Activated CD8-positive, alpha-beta T cell treated with anti-CD3 and anti-CD28 coated beads, Interleukin-2, amount 10 ng/mL, durations not matched to agents 7 days and 5 days (primary cell): ENCODE measurements at places on chromosomes 1 and 21. TPM values are rescaled to one million over a fixed set of nuclear protein-coding genes. Genes with fewer than 3 reads are reported as not detected.

DNA sequence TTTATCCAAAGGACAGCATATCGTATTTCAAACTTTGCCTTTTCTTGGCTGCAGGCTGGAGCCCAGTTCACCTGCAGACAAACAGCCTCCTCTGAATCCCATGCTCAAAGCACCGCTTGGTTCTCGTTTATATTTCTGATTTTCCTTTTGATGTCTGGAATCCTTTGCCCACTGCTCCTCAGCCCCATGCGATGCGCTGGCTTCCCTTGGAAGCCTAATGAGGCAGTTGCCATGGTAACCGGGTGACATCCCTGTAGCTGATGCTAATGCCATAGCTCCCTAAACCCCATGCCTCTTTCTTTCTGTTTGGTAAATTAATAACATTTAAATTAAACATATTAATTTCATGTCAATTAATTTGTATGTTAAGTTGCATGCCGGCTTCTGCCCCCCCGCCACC lies 327.1 kb downstream of the PRDM2 start:
- DNase-seq: no peak

DNA sequence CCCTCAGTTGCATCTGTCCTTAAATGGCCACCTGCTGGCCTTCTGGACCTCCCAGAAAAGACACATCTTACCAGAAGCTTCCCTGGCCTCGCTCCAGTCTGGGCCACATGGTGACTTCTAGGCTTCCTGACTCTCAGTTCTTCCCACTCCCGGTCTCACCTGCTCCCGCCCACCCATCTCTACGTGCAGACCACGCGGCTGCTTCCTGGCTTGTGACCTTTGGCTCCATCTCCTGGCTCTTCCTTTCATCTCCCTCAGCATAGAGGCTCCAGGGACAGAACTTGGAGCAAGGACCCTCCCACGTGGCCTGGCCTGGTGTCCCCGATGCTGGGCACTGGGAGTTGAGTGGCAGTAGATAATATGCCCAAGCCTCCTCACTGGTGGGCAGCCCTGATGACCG lies 124.9 kb upstream of the IRF2BP2 start:
- no peak for DNase-seq

Gene KCNH1
- total RNA-seq: not detected

DNA sequence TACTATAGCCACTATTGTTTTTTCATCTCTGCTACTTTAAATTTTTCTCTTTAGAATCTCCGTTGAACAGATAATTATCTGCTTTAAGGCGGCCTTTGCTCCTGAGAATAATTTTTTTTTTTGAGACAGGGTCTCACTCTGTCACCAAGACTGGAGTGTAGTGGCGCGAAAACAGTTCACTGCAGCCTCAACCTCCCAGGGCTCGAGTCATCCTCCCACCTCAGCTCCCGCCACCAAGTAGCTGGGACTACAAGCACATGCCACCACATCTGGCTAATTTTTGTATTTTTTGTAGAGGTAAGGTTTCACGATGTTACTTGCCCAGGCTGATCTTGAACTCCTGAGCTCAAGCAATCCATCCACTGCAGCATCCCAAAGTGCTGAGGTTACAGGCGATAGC lies 28.6 kb downstream of the TRIT1 start:
- no peak for DNase-seq

Gene ZNF687
- total RNA-seq: 26.6 TPM

GRCh38 chr1:20602851-20603450 lies 14.1 kb downstream of the CDA start:
- no peak for DNase-seq

GRCh38 chr1:40391688-40392145 lies 18.2 kb downstream of the SMAP2 start:
- no peak for DNase-seq

DNA sequence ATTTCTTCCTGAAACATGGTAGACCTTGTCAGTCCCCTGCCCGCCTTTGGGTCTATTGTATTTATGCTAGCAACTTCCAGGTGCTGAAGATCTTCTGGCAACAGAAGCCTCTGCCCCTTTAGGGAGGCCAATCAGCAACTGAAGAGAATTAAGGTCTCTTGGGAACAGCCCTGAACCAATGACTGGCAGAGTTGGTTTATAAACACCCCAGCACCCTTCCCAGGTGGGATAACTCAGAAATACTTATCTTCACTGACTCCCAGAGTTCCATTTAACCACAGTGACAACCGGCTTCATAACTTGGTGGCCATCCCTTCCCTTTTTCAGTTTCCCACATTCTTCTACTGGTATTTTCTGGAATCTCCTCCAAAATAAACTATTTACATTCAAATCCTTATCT lies 27.2 kb upstream of the TMCO1 start:
- DNase-seq: no peak

DNA sequence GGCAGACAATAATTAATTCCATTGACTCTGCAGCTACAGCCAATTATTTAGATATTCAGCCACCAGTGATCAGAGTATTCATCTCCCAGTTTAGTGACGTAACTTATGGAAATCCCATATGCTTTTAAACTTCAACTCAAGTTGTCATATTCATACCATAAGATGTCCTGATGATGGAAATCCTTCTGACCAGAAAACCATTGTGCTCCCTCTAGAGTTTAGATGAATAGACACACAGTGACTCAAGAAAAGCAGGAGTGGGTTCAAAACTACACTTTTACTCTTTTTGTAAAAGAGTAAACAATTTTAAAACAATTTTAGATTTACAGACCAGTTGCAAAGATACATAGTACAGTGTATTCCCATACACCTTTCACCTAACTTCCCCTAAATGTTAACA lies 463.7 kb downstream of the KCNT2 start:
- DNase-seq: no peak

Gene SMAP2
- total RNA-seq: 107 TPM

DNA sequence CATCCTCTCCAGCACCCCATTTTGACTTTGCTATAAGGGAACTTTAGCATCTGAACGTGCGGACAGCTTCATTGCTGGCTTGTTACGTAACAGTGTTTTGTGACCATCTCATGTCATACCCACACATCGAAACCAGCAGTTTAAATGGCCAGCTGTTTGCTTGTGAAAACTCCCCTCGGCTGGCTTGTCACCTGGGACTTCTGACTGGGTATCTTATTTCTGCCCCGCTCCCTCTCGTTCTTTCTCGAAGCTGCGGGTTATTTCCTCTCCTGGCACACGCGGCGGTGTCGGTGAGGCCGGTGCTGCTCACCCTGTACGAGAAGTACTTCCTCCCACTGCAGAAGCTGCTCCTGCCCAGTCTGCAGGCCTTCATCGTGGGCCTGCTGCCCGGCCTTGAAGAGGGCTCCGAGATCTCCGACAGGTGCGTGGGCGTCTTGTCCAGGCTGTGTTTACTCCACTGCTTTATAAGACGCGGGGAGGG lies 43.5 kb downstream of the DOP1B start:
- no peak for DNase-seq

DNA sequence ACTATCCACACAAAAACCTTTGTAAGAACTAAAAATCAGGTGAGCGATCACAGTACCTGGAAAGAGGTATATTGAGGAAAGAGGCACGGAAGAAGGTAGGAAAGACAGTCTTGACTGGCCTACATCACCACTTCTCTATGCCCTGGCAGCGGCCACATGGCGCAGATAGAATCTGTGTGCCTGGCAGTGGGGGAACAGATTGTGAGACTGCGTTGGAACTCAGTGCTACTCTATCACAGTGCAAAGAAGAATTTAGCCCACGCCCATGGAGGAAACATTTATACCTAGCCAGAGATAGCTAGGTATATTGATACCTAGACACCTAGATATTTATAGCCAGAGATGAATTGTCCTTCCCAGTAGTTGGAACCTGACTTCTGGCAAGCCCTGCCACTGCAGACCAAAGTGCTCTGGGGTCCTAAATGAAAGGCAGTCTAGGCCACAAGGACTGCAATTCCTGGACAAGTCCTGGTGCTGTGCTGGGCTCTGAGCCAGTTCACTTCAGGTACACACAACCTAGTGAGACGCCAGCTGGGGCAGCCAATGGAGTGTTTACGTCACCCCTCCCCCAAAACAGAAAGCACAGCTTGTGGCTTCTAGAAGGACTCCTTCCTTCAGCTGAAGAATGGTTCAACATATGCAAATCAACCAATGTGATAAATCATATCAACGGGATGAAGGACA lies 51.9 kb downstream of the DHX9 start:
- no peak for DNase-seq

GRCh38 chr1:240031009-240031408 lies 60.7 kb upstream of the FMN2 start:
- DNase-seq: no peak

- no peak for DNase-seq
These were observed 23.6 kb downstream of the VAMP4 start for GRCh38 chr1:171718216-171718615.

- no peak for DNase-seq
These were observed 48.1 kb downstream of the TENT5C start for GRCh38 chr1:117653732-117654492.

GRCh38 chr1:40305451-40305850 lies 11.6 kb downstream of the COL9A2 start:
- DNase-seq: no peak

- DNase-seq: no peak
These were observed 23.7 kb downstream of the PADI3 start for GRCh38 chr1:17272646-17273045.
